A549 treated with ZK216348 at 1 μM for 4 hours (cell line): ENCODE measurements at places on chromosomes 6 and 20. TPM values are rescaled to one million over a fixed set of nuclear protein-coding genes. Genes with fewer than 3 reads are reported as not detected.

CALHM6 gene
- total RNA-seq: not detected in 5 replicates

OLIG3 gene
- total RNA-seq: not detected in 5 replicates

HTR1E gene
- total RNA-seq: not detected in 5 replicates

MCHR2 gene
- not detected in 5 replicates for total RNA-seq

JAG1 gene
- total RNA-seq: 29.6 to 43.4 TPM (median 41.1 TPM) in 5 replicates

FOXQ1 gene
- 4.6 to 7.1 TPM (median 5.0 TPM) in 5 replicates for total RNA-seq

ARG1 gene
- not detected in 5 replicates for total RNA-seq

SLC26A8 gene
- not detected in 5 replicates for total RNA-seq

GRM4 gene
- total RNA-seq: 0.09 to 0.17 TPM (median 0.16 TPM) in 4 of 5 replicates, not detected in the other

PHACTR1 gene
- 0.06 to 0.25 TPM in 2 of 5 replicates, not detected in the others for total RNA-seq

PTK6 gene
- total RNA-seq: 2.4 to 4.1 TPM (median 3.6 TPM) in 5 replicates

NPEPL1 gene
- total RNA-seq: 29.2 to 41.3 TPM (median 32.0 TPM) in 5 replicates

GABBR1 gene
- total RNA-seq: 3.7 to 8.2 TPM (median 5.7 TPM) in 5 replicates

COL9A3 gene
- 0.21 to 0.81 TPM (median 0.49 TPM) in 5 replicates for total RNA-seq

TMEM244 gene
- not detected in 5 replicates for total RNA-seq

FRK gene
- 0.93 to 1.7 TPM (median 1.3 TPM) in 5 replicates for total RNA-seq

NEDD9 gene
- total RNA-seq: 34.5 to 53.2 TPM (median 45.2 TPM) in 5 replicates

MED20 gene
- total RNA-seq: 12.5 to 15.5 TPM (median 13.0 TPM) in 5 replicates

NKX2-4 gene
- total RNA-seq: not detected in 5 replicates

KHDC1 gene
- 2.4 to 4.2 TPM (median 3.5 TPM) in 5 replicates for total RNA-seq

DDAH2 gene
- 27.1 to 32.0 TPM (median 31.7 TPM) in 5 replicates for total RNA-seq
